Spinal cord (tissue), 10 donors: ENCODE measurements at places on chromosomes 13 and 19.

DNA sequence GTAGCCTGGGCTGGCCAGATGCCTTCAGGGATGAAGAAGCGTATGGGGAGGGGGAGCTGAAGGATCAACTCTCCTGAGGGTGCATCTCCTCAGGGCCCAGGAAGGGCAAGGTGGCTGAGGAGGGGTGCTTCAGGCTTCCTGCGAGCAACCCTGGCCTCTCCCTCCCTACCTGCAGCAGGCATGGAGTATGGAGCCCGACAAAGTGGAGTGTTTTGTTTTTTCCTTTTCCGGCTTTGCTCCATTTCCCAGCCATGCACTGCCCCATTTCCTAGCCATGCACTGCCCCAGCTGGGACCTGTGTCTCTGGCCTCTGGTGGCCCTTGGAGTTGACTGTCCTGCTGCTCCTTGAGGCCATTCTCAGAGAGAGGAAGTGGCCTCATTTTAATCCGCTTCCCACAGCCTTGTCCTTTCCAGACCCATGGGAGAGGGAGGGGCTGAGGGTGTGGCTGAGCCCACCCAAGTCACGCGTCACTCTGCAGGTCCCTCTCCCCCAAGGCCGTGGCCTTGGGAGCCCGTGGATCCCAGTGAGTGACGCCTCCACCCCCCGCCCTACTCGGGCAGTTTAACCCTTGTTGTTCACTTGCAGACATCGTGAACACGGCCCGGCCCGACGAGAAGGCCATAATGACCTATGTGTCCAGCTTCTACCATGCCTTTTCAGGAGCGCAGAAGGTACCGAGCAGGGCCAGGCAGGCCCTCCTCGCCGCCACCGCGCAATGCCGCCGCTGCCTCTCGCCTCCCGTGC, 34.4 kb downstream of the CAPN12 start:
- H3K27ac ChIP-seq, result peak overlapping the region; percentile 75
- peaks cover 100% of the 10 kb centered on the region for H3K36me3 ChIP-seq
- peaks cover 61% of the 10 kb centered on the region for H3K4me1 ChIP-seq
- no peak overlapping the region for H3K4me3 ChIP-seq

GRCh38 chr13:53241891-53242348, 213.3 kb downstream of the OLFM4 start:
- DNase-seq, result no peak
- H3K27ac ChIP-seq, result no peak overlapping the region
- no peak overlapping the region for H3K4me3 ChIP-seq
- no peaks in the 10 kb centered on the region for H3K27me3 ChIP-seq
- peaks cover 17% of the 10 kb centered on the region for H3K4me1 ChIP-seq

DNA sequence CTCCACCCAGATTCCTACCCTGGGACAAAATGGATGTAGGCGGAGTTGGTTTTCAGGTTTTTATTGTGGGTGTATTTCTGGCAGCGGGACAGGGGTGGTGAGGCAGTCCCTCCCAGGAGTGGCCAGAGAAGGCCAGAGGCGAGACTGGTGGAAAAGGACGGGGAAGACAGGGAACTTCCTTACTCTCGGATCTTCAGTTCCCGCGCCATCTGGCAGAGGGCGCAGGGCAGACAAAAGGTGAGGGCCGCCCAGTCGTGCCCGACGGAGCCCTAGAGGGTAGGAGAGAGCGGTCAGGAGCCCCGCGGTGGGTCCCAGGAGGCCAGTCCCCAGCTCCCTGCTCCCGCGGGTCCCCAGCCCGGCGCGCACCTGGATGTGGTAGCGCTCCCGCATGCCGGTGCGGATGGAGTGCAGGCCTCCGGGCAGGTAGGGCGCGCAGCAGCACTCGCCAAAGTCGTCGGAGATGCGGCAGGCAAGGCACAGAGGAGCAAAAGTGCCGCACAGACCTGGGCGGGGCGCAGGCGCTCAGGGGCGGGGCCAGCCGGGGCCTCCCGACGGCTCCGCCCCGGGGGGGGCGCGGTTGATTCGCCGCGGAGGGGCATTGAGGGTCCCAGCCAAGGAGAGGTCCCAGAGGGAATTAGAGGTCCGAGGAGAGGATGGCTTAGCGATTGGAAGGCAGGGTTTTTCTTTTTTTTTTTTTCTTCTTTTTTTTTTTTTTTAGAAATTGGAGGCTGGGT, 3.0 kb downstream of the CNFN start:
- H3K4me1 ChIP-seq, result peaks cover 11% of the 10 kb centered on the region
- peak; percentile 46 for DNase-seq
- no peak overlapping the region for H3K27ac ChIP-seq
- no peaks in the 10 kb centered on the region for H3K36me3 ChIP-seq
- peak overlapping the region; percentile 37 for H3K4me3 ChIP-seq

DNA sequence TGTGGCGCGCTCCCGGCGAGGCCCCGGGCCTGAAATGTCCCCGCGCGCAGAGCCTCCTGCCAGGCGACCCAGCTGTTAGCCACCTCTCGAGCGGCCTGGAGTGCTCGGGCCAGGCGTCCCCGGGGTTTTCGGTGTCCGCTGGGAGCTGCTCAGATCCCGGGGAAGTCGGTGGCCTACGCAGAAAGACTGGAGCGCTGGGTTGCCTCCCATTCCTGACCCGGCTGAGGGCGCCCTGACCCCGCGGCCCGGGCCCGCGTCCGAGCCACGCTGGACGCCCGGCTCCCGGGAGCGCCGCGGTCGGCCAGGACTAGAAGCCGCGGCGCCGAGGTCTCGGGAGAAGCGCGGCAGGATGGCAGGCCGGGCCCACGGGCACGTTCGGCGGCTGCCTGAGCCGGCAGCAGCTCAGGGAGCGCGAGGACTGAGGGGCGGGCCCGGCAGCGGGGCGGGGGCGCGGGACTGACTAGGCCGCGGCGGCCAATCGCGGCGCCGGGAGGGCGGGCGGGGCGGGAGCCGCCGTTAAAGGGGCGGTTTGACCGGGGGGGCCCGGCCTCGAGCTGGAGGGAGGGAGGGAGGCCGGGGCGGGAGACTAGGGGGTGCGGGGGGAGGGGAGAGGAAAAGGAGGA, 1.3 kb upstream of the ZIC2 start:
- H3K27ac ChIP-seq, result peak overlapping the region; percentile 74
- peak; percentile 92 for DNase-seq
- peak overlapping the region; percentile 50 for H3K4me3 ChIP-seq
- H3K27me3 ChIP-seq, result peaks cover 86% of the 10 kb centered on the region

DNA sequence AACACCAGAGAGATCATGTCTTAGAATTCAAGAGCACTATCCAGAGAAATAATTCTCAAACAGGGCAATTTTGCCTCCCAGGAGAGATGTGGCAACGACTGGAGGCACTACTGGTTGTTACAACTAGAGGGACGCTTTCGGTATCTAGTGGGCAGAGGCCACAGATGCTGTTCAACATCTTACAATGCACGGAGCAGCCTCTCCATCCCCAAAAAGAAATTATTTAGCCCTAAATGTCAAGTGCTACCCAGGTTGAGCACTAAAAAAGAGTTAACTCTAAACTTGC, 78.6 kb downstream of the ABCC4 start:
- DNase-seq, result no peak
- no peaks in the 10 kb centered on the region for H3K27me3 ChIP-seq
- H3K4me3 ChIP-seq, result no peak overlapping the region
- H3K36me3 ChIP-seq, result no peaks in the 10 kb centered on the region
- H3K27ac ChIP-seq, result no peak overlapping the region
- no peaks in the 10 kb centered on the region for H3K4me1 ChIP-seq

GRCh38 chr19:29268103-29268502, 55.2 kb upstream of the UQCRFS1 start:
- H3K27me3 ChIP-seq, result no peaks in the 10 kb centered on the region
- no peaks in the 10 kb centered on the region for H3K36me3 ChIP-seq
- no peak for DNase-seq
- no peak overlapping the region for H3K27ac ChIP-seq

DNA sequence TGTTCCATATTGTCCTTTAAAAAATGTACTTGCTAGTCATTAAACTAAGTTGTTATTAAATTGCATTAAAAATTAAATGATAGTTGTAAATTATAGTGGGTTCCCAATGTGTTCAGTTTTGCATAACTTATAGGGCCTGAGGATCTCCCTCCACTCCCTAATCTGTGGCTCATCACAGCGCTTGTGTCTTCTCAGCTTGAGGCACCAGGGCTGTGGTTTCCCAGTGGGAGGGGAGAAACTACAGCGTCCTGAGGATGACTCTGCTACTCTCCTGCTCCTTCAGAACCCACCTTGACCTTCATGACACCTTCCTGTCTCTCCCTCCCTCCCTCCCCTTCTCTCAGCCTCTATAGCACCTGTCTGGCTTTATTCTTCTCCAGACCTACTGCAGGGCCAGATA, 1.4 kb downstream of the SGCG start:
- no peak for DNase-seq
- H3K4me3 ChIP-seq, result no peak overlapping the region
- H3K27ac ChIP-seq, result no peak overlapping the region
- no peaks in the 10 kb centered on the region for H3K4me1 ChIP-seq
- no peaks in the 10 kb centered on the region for H3K36me3 ChIP-seq

- H3K4me3 ChIP-seq, result no peak overlapping the region
- no peak for DNase-seq
- H3K4me1 ChIP-seq, result no peaks in the 10 kb centered on the region
- H3K36me3 ChIP-seq, result no peaks in the 10 kb centered on the region
- no peaks in the 10 kb centered on the region for H3K27me3 ChIP-seq
- H3K27ac ChIP-seq, result no peak overlapping the region
Observed at GRCh38 chr13:40657951-40658350, 8.5 kb downstream of the FOXO1 start.

DNA sequence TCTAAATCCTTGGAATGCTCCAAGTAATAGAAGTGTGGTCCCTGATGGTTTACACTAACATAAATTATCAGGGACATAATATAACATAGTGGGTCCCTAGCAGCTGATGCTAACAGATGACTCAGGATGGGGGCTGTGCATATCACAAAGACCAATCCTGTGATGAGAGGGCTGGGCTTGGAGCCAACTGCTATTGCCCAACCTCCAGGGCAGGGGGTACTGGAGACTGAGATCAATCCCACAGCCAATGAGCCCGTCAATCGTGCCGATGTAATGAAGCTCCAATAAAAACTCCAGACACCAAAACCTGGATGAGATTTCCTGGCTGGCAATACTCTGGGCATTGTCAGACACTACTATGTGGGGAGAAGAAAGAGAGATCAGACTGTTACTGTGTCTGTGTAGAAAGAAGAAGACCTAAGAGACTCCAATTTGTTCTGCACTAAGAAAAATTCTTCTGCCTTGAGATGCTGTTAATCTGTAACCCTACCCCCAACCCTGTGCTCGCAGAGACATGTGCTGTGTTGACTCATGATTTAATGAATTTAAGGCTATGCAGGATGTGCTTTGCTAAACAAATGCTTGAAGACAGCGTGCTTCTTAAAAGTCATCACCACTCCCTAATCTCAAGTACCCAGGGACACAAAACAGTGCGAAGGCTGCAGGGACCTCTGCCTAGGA, 33.4 kb downstream of the ABCC4 start:
- no peaks in the 10 kb centered on the region for H3K36me3 ChIP-seq
- no peak for DNase-seq
- no peak overlapping the region for H3K27ac ChIP-seq

- no peak overlapping the region for H3K4me3 ChIP-seq
- DNase-seq, result no peak
- no peaks in the 10 kb centered on the region for H3K27me3 ChIP-seq
- H3K27ac ChIP-seq, result no peak overlapping the region
Observed at GRCh38 chr13:21347753-21348318, 111.3 kb downstream of the ZDHHC20 start.

- no peaks in the 10 kb centered on the region for H3K27me3 ChIP-seq
- peaks cover 40% of the 10 kb centered on the region for H3K4me1 ChIP-seq
- H3K36me3 ChIP-seq, result peaks cover 16% of the 10 kb centered on the region
- H3K4me3 ChIP-seq, result no peak overlapping the region
Observed at GRCh38 chr13:114095486-114095885, 36.9 kb downstream of the RASA3 start.

- peaks cover 15% of the 10 kb centered on the region for H3K4me1 ChIP-seq
- DNase-seq, result no peak
- peak within 1 kb of the TSS; percentile 65 for H3K27ac ChIP-seq
- H3K36me3 ChIP-seq, result no peaks in the 10 kb centered on the region
- H3K27me3 ChIP-seq, result no peaks in the 10 kb centered on the region
Observed at GRCh38 chr19:52922841-52923777, at the start of gene ZNF888. ZNF888 (minus strand) TSS chr19:52923428; CDS start chr19:52917873, 5,555 bp downstream.

DNA sequence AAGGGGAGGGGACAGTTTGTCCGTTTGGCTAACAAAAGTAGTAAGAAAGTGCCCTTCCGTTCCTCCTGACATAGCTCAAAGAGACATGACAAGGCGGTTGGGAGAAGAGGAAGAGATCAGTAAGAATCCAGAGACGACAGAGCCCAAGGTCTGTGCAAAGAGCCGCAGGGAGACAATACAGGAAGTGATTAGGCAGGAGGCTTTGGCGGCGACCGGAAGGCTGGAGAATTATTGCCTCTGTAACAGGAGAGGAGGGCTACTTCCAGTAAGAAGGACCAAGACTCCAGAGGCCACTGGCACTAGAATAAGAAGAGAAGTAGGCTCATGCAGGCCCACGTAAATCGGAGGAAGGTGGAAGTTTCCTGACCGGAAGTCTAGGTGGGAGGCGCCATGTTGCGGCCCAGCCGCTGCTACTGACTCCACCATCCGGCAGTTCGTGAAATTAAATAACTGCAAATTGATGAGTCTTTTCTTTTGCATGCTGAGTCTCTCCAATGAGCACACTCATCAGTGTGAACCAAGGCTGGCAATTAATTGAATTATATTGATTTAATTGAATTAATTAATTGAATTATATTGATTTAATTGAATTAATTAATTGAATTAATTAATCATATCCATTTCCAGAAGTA, 9.9 kb downstream of the RFX2 start:
- no peak for DNase-seq
- no peaks in the 10 kb centered on the region for H3K27me3 ChIP-seq

- DNase-seq, result no peak
- peaks cover 8% of the 10 kb centered on the region for H3K36me3 ChIP-seq
- H3K4me3 ChIP-seq, result no peak overlapping the region
- peaks cover 2% of the 10 kb centered on the region for H3K27me3 ChIP-seq
- no peaks in the 10 kb centered on the region for H3K4me1 ChIP-seq
- H3K27ac ChIP-seq, result no peak overlapping the region
Observed at GRCh38 chr19:52451241-52451640, 2.1 kb upstream of the ZNF578 start.

GRCh38 chr13:99158846-99159245, 41.8 kb upstream of the UBAC2 start:
- no peak overlapping the region for H3K4me3 ChIP-seq
- no peaks in the 10 kb centered on the region for H3K27me3 ChIP-seq
- no peaks in the 10 kb centered on the region for H3K4me1 ChIP-seq

DNA sequence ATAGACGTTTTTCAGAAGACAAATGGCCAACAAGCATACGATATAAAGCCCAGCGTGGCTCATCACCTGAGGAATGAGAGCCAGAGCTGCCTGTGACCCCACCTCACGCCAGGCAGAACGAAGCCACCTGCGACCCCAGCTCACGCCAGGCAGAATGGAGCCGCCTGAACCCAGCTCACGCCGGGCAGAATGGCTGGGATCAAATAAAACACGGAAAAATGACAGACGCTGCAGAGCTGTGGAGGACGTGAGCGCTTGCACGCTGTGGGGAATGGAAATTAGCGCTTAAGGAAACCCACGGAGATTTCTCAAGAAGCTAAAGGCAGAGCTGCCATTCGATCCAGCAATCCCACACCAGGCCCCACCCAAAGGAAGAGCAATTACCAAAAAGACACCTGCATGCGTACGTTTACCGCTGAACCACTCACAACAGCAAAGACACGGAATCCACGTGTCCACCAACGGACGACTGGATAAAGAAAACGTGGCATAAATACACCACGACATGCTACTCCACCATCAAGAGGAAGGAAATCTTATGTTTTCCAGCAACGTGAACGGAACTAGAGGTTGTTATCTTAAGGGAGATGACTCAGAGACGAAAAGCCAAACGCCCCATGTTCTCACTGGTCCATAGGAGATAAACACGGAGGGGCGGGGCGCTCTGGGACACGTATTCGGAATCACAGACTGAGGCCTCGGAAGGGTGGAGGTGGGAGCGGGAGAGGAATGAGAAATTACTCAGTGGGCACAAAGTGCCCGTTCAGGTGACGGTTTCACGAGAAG, 30.7 kb upstream of the C13orf46 start:
- H3K36me3 ChIP-seq, result peaks cover 64% of the 10 kb centered on the region
- H3K27ac ChIP-seq, result no peak overlapping the region
- no peak overlapping the region for H3K4me3 ChIP-seq
- no peaks in the 10 kb centered on the region for H3K27me3 ChIP-seq
